ENCODE measurements at places on chromosomes 13 and 19. TPM values are rescaled to one million over a fixed set of nuclear protein-coding genes. Genes with fewer than 3 reads are reported as not detected.

The ZNF836 gene
- 16.3 TPM for total RNA-seq

DNA sequence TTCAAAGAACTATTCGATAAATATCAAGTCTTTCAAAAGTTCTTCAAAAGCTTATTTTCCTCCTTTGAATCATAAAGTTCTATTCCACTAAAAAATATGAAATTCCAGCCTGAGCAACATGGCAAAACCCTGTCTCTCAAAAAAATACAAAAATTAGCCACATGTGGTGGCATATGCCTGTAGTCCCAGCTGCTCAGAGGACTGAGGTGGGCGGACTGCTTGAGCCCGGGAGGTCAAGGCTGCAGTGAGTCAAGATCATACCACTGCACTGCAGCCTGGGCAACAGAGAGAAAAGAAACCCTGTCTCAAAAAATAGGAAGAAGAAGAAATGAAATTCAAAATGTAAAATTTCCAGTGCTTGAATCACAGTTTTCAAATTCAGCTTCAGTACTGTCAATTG, 24.6 kb downstream of the CAB39L start:
- H3K4me3 ChIP-seq: no peak overlapping the region
- no peaks in the 10 kb centered on the region for H3K4me1 ChIP-seq
- H3K27ac ChIP-seq: no peak overlapping the region

- peaks cover 9% of the 10 kb centered on the region for H3K36me3 ChIP-seq
- peak overlapping the region; percentile 1 for H3K4me3 ChIP-seq
- DNase-seq: no peak
- H3K27me3 ChIP-seq: no peaks in the 10 kb centered on the region
- H3K27ac ChIP-seq: peak overlapping the region; percentile 93
These were observed 20.7 kb downstream of the SH3GL1 start for GRCh38 chr19:4379383-4380253.

DNA sequence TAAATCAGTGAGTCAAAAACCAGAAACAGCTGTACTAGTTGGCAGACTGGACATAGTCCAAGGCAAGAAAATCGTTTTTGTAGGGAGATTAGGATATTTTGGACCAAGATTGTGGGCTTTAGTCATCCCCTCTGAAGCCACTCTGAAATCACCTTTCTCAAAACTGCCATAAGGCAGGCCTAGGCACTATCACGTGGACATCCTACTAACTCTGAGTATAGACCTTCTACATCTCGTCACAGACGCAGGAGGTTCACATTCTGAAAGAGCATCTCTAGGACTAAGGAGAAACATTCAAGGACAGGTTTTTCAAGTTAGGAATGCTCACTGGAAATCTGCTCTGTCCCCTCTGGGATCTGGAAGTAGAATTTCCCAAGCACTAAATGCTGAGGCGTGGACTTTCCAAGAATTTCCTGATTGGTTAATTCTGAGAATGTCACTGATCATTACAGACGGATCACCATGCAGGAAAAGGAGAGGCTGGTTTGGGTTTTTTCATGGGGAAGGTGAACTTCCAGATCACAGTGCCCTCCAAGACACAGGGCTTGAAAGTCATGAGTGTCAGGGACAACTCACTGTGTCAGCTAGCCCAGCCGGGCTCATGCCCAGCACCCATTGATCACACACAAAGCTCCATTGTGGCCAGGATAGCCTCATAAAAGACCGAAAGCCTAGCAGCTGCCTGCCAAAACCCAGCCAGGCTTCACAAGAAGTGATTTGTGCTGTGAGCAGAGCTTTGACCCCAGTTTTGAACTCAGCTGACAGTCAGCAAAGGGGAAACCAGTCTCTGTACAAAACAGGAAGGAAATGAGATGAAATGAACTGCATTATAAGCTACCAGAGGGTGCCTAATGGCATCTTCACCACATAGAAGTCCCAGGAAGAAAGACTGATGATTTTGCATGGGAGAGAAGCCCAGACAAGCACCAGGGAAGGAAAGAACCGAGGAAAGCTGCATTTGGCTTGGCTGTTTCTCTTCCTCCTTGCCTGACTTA, 2.7 kb upstream of the RUBCNL start:
- DNase-seq: no peak
- H3K4me3 ChIP-seq: no peak overlapping the region
- peak overlapping the region; percentile 60 for H3K27ac ChIP-seq

DNA sequence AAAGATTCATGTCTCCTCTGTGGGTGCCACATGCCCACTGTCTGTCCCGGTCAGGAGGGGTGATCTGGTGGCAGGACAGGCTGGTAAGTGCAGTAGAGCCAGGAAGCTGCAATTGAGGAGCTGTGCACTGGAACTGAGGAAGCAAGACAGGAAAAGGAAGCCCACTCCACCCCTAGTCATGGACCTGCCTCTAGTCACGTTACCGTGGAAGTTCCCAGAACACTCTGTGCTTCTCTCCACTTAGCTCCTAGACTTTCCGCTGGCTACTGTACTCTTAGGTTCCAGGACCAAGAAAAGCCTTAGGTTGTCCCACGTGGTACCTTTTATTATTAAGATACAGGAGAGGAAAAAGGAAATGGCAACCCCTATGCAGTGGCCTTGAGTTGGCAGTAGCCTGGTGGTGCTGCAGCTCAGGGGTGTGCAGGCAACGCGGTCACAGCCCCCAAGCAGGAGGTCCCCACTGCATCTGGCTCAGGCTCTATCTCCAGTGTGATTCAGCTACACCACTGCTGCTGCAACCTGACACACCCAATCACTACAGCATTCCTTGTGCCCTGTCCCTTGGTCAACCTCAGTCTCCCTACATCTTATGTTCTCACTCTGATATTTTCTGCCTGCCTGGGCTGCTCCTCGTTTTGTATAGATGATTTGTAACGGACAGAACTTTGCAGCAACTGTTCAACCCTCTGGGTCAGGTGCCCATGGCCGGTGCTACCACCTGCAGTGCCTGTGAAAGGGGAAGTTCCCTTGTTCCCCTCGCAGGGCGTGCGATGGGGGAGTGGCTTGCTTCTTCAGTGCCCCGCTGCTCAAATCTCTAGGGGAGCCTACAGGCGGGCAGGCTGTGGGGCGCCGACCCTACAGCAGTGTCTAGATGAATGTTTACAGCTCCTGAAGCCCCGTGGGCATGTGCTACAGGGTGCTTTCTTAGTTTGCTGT, 24.4 kb upstream of the GPR12 start:
- no peaks in the 10 kb centered on the region for H3K36me3 ChIP-seq
- no peaks in the 10 kb centered on the region for H3K27me3 ChIP-seq
- H3K4me1 ChIP-seq: peaks cover 10% of the 10 kb centered on the region
- H3K4me3 ChIP-seq: peak overlapping the region; percentile 20

The KIR2DL3 gene
- total RNA-seq: not detected

The GPR12 gene
- 16.6 TPM for total RNA-seq

- DNase-seq: no peak
- no peaks in the 10 kb centered on the region for H3K27me3 ChIP-seq
- peak overlapping the region; percentile 77 for H3K4me3 ChIP-seq
- peaks cover 61% of the 10 kb centered on the region for H3K4me1 ChIP-seq
These were observed 1.6 kb downstream of the TPT1 start for GRCh38 chr13:45339399-45339798.

The CFAP97D2 gene
- total RNA-seq: not detected

- no peak for DNase-seq
- H3K27me3 ChIP-seq: no peaks in the 10 kb centered on the region
- H3K36me3 ChIP-seq: no peaks in the 10 kb centered on the region
- H3K4me1 ChIP-seq: peaks cover 7% of the 10 kb centered on the region
These were observed 10.4 kb downstream of the MYO1F start for GRCh38 chr19:8566855-8567254.

- H3K27me3 ChIP-seq: no peaks in the 10 kb centered on the region
- DNase-seq: no peak
- no peaks in the 10 kb centered on the region for H3K4me1 ChIP-seq
- H3K4me3 ChIP-seq: no peak overlapping the region
These were observed 222.8 kb downstream of the RBM26 start for GRCh38 chr13:79183231-79183630.

The ZNF221 gene
- total RNA-seq: 2.9 TPM

- no peaks in the 10 kb centered on the region for H3K27me3 ChIP-seq
- DNase-seq: no peak
- H3K36me3 ChIP-seq: no peaks in the 10 kb centered on the region
- no peak overlapping the region for H3K4me3 ChIP-seq
These were observed 161.0 kb downstream of the SLITRK6 start for GRCh38 chr13:85638265-85638664.

DNA sequence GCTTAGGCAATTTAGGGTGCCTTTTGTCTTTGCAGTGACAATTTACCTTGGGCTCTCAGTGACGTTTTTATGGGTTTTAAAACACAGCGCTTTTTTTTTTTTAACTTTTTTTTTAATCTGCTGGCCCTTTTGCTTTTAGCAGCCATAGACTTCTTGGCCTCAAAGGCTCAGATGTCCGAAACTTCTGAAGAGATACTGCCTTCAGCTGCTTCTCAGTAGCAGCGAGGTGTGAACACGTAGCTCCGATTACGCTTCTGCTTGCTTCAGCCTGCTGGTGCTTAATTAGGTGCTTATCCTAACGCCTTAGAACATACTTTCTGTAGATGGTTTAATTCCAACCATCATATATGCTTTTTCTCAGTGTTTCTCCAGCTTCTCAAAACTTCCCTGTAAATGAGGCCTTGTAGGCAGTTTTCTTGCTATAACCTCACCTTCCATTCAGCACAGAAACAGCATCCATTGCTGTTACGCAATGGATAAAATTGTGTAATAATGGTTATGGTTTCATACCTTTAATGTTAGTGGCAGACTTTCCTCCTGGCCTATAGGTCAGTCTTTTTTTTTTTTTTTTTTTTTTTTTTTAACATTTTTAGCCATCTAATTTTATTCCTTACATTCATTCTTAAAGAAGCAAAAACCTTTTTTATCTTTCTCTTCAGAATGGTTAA, 723.9 kb downstream of the GPC5 start:
- H3K4me3 ChIP-seq: no peak overlapping the region
- no peak overlapping the region for H3K27ac ChIP-seq
- no peaks in the 10 kb centered on the region for H3K36me3 ChIP-seq
- DNase-seq: no peak
- H3K4me1 ChIP-seq: no peaks in the 10 kb centered on the region
- no peaks in the 10 kb centered on the region for H3K27me3 ChIP-seq

The ZNF880 gene
- 13.2 TPM for total RNA-seq

GRCh38 chr19:50489461-50490011, 12.9 kb upstream of the GARIN5A start:
- DNase-seq: no peak
- no peak overlapping the region for H3K27ac ChIP-seq
- no peaks in the 10 kb centered on the region for H3K4me1 ChIP-seq
- H3K36me3 ChIP-seq: no peaks in the 10 kb centered on the region

DNA sequence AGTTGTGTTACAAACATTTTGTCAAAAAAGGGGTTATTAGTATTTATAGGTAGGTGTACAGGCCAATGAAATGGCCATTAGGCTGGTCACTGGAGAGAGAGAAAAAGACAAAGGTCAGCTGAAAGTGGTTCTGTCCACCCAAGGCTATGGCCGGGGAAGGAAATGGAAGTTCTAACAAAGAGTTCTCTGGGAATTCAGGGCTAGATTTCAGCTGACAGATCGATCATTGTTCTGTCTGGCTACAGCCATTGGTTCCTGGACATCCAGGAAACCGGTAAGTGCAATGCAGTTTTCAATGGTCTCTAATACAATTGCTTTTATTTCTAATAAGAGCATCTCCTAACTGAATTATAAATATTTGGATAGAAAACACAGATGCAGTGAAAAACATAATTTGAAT, 42.5 kb downstream of the MBNL2 start:
- DNase-seq: no peak
- H3K4me3 ChIP-seq: no peak overlapping the region
- no peaks in the 10 kb centered on the region for H3K27me3 ChIP-seq
- H3K4me1 ChIP-seq: peaks cover 50% of the 10 kb centered on the region

- H3K4me3 ChIP-seq: no peak overlapping the region
- peaks cover 14% of the 10 kb centered on the region for H3K4me1 ChIP-seq
- H3K27ac ChIP-seq: no peak overlapping the region
- H3K36me3 ChIP-seq: no peaks in the 10 kb centered on the region
- no peaks in the 10 kb centered on the region for H3K27me3 ChIP-seq
These were observed 5.8 kb upstream of the FCGRT start for GRCh38 chr19:49506575-49507105.

- no peak overlapping the region for H3K4me3 ChIP-seq
- peak overlapping the region; percentile 40 for H3K27ac ChIP-seq
- no peak for DNase-seq
- H3K36me3 ChIP-seq: no peaks in the 10 kb centered on the region
- peaks cover 20% of the 10 kb centered on the region for H3K4me1 ChIP-seq
- no peaks in the 10 kb centered on the region for H3K27me3 ChIP-seq
These were observed 263.5 kb downstream of the FOXO1 start for GRCh38 chr13:40402931-40403431.

DNA sequence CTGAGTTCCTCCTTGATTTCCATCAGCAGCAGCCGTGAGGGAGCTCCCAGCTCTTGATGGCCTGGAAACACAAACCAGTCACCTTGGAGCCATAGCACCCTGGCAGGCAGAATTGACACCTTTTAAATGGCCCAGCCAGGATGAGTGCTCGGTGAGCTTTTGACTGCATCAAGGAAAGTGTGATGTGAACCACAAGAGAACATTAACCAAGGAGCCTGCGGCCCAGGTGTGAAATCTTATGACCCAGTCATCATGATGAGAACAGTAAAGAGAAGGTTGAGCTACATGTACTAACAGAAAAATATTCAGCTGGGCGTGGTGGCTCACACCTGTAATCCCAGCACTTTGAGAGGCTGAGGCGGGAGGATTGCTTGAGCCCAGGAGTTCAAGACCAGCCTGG, 22.8 kb downstream of the SUGP2 start:
- no peak for DNase-seq
- no peaks in the 10 kb centered on the region for H3K4me1 ChIP-seq
- no peaks in the 10 kb centered on the region for H3K27me3 ChIP-seq

- no peaks in the 10 kb centered on the region for H3K27me3 ChIP-seq
- no peak overlapping the region for H3K27ac ChIP-seq
- no peak overlapping the region for H3K4me3 ChIP-seq
- DNase-seq: no peak
These were observed 16.6 kb downstream of the RFX1 start for GRCh38 chr19:13989487-13989886.

DNA sequence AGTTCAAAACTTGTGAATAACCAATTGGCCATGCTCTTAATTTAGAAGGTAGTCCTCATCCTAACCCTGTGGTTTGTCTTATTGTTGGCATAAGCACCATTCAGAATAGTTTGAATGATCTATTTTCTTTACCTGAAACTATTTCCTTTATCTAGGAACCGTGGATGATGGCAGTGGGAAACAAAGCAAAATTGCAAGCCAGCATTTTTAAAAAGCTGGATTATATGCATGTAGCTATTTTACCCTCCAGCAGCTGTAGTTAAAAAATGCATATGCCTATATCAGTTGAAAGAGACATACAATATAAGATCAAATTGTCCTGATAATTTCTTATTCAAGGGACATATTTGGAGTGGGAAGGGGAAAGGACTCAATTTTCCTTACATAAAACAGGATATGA, 19.3 kb downstream of the ZNF613 start:
- no peaks in the 10 kb centered on the region for H3K27me3 ChIP-seq
- H3K36me3 ChIP-seq: peaks cover 39% of the 10 kb centered on the region
- DNase-seq: no peak
